Psoas muscle (tissue), 8 donors: ENCODE measurements at places on chromosomes 4 and X. TPM values are rescaled to one million over a fixed set of nuclear protein-coding genes. Genes with fewer than 3 reads are reported as not detected.

DNA sequence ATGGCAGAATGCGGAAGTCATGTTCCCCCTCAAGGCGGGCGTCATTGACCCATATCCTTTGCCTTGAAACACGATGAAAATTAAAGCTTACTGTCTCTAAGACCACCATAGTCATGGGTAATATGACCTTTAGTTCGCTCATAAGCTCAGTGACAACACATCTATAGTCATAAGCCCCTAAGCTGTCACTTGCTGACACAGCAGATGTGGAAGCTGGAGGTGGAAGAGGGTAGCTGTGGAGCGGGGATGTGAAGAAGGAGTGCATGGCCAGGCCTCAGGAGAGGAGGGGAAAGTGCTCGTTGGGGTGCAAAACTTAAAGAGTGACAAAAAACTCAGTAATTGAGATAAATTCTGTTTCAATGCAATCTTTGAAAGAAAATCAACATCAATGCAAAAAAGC, 134.0 kb upstream of the PDLIM3 start:
- DNase-seq, result no peak

IL21 gene
- not detected for total RNA-seq

SYTL5 gene
- total RNA-seq, result not detected

DNA sequence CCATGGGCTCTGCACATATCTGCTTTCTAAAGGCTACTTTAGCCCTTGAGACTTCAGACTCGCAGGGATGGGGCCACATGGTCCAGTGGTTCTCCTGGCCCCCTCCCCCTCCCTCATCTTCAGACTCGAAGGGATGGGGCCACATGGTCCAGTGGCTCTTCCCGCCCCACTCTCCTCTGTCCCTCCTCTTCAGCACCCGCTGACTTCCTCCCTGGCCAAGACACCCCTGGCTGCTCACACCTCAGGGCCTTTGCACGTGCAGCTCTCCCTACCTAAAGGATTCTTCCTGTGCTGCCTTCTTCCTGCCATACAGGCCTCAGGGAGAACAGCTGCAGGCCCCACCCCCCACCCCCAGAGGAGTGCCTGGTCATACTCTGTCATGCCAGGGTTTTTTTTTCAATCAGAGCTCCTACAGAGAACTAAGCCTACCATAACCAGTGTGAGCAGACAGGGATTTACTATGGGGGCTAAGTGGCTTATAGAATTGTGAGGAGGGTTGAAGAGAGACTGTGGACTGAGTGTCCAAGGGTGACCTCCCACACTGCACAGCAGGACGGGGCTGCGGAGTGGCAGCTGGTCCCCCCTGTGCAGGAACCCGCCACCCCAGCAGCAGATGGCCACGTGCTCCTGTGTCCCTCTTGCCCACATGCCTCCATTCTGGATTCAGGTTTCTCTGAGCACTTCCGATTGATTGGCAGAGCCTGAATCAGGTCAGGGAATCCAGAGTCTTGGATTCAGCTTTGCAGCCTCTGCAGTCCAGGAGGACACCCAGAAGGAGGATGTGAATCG, 6.1 kb upstream of the SPON2 start:
- DNase-seq, result no peak

- no peak for DNase-seq
Measured at GRCh38 chr4:7310451-7310850, 118.1 kb downstream of the SORCS2 start.

GRCh38 chrX:87265518-87265917, 252.1 kb upstream of the KLHL4 start:
- DNase-seq, result no peak

GRCh38 chrX:71622576-71623450, 4.5 kb upstream of the CXCR3 start:
- DNase-seq, result peak; percentile 81

- DNase-seq, result no peak
Measured at GRCh38 chrX:118025226-118025625, 91.4 kb downstream of the KLHL13 start.

DNA sequence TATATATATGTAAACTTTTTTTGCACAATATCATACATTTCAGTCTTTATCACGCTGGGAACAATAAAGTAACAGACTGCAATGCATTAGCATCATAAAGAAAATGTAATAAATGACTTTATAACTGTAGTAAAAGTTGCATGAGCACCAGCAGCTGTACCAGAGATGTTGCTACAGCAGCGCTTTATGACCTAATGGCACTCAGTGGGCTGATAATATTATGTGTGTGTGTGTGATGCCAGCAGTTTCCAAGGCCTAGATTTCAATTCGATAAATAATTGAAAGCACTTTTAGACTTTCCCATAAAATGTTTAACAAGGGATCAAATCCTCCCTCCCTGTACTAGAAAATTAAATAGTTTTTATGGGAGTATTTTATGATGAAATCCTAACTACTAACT, 367.6 kb upstream of the AGA start:
- no peak for DNase-seq

GRCh38 chrX:153608376-153608775, 9.4 kb upstream of the CCNQ start:
- no peak for DNase-seq

RAP2C gene
- 25.7 TPM for total RNA-seq

DNA sequence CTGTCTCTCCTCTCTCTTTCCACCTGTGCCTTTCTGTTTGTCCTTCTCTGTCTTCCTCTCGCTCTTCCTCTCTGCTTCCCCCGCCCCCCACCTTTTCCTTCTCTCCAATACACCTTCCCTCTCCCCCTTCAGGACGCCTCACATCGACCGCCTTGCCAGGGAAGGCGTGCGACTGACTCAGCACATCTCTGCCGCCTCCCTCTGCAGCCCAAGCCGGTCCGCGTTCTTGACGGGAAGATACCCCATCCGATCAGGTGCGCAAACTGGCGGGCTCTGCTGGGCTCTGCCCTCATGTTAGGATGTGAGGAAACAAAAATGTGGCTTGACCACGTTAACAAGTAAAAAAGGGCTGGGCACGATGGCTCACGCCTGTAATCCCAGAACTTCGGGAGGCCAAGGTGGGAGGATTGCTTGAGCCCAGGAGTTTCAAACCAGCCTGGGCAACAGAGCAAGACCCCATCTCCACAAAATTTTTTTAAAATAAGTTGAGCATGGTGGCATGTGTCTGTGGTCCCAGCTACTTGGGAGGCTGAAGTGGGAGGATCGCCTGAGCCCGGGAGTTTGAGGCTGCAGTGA, 35.2 kb downstream of the ARSF start:
- no peak for DNase-seq

DNA sequence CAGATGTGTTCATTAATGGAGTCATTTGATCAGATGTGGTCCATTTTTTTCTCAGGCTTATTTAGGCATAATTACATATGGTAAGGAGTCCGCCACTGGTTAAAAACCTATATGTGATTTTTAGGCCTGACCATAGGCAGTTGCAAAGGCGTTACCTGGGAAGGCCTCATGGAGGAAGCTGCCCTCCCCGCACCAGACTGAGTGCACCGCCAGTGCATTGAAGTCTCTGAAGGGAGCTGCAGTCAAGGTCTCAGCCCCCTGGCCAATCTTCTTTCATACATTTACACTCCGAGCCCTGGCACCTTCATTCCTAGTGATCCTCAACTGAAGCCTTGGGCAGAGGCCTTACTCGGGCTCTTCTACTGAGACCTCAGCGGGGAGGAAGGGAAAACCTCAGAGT, 898.2 kb upstream of the AGA start:
- no peak for DNase-seq

DNA sequence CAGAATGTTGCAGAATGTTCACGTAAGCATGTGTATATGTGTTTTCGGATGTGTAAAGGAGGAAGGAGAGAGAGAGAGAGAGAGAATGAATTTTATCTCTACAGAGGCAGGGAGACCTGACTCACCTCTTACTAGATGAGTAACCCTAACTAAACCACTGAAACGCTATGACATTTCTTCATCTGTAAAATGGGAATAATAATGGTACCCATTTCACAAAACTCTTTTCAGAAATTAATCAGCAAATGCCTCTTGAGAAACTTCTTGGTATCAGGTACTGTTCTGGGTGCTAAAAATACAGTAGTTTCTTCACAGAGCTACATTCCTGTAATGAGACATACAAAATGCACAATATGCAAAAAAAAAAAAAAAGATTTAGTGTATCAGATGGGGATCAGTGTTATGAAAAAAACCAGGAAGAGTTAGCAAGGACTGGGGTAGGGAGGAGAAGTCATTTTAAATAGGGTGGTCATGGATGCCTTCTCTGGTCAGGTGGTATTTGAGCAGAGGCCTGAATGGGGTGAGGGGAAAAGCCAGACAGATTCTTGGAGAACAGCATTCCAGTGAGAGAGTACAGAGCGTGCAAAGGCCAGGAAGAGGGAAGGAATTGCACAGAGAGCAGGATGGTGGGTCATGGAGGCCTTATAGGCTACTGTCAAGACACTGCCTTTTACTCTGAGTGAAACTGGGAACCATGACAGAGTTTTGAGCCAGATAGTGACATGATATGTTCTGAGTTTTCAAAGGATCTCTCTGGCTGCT, 84.9 kb upstream of the SPANXB1 start:
- DNase-seq, result no peak

DNA sequence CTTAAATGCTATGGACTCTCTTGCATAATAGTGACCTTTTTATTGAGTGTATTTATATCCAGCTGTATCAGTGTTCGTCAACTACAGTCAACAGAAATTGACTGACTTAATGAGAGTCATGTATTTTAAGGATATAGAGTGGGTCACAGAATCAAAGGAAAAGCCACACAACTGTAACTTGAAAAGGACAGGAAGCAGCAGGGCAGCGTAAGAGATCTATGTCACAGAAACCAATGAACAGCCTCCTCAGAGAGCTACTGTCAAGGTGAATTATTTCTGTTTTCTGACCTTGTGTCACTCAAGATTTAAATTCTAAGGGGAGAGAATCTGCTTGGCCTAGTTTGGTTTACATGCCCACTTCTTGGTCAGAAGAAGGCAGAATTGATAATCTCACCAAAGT, 94.1 kb upstream of the FRAS1 start:
- no peak for DNase-seq

PTPN13 gene
- total RNA-seq, result 0.89 TPM

DNA sequence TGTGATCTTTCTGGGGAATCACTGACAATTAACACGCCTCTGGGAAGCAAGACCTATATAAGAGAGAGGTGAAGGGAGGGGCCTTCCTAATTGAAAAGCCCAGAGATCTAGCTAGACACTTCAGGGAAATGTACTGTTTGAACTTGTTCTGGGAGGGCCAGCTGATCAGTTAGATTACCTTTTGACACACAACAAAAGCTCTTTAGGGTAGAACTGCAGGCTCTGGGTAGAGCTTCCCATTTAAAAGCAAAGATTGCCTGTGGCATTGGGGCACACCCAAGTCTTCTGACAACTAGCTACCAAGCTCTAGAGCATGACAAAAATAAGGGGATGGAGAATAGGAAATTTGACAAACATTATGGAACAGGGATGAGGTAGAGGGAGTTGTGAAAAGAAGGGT, 26.3 kb downstream of the AREG start:
- no peak for DNase-seq

CXCL5 gene
- 0.52 TPM for total RNA-seq

ABCG2 gene
- total RNA-seq, result 0.19 TPM

DNA sequence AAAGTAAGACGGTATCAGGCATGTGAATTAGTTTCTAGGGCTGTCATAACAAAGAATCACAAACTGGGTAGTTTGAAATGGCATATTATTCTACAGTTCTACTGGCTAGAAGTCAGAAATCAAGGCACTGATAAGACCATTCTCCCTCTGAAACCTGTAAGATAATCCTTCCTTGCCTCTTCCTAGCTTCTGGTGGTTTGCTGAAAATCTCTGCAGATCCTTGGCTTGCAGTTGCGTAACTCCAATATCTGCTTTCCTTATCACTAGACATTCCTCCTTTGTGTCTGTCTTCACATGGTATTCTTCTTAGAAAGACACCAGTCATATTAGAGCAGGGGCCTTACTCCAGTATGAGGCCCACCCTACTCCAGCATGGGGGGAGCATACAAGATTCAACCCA, 19.6 kb upstream of the LCORL start:
- DNase-seq, result no peak

GRCh38 chr4:128861856-128862518, 52.5 kb downstream of the JADE1 start:
- DNase-seq, result no peak

DNA sequence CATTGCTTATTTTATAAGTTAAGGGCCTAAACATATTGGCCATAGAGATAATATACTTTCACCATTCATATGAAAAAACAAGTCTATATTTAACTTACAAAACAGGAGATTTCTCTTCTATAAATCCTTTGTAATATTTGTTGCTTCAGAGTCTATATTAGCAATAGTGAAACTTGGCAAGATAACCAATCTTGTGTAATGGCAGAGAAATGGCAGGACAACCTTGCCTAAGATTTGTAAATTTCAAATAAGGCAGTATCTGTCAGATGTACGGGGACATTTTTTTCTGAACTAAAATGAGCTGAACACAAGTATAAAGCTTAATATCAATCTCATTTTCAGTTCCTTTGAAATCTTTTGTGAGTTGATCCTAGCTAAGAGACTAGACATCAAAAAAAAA, 17.8 kb upstream of the CPEB2 start:
- no peak for DNase-seq

RFC1 gene
- total RNA-seq, result 15.8 TPM

GRCh38 chr4:4461850-4462249, 74.9 kb downstream of the NSG1 start:
- DNase-seq, result peak; percentile 20

GRCh38 chrX:66638591-66639500, at the start of gene EDA2R:
Gene EDA2R (minus strand): TSS chrX:66639078. CDS start chrX:66616020, 23,058 bp downstream.
- DNase-seq, result no peak

LRAT gene
- total RNA-seq, result not detected

NUP54 gene
- 14.1 TPM for total RNA-seq

DNA sequence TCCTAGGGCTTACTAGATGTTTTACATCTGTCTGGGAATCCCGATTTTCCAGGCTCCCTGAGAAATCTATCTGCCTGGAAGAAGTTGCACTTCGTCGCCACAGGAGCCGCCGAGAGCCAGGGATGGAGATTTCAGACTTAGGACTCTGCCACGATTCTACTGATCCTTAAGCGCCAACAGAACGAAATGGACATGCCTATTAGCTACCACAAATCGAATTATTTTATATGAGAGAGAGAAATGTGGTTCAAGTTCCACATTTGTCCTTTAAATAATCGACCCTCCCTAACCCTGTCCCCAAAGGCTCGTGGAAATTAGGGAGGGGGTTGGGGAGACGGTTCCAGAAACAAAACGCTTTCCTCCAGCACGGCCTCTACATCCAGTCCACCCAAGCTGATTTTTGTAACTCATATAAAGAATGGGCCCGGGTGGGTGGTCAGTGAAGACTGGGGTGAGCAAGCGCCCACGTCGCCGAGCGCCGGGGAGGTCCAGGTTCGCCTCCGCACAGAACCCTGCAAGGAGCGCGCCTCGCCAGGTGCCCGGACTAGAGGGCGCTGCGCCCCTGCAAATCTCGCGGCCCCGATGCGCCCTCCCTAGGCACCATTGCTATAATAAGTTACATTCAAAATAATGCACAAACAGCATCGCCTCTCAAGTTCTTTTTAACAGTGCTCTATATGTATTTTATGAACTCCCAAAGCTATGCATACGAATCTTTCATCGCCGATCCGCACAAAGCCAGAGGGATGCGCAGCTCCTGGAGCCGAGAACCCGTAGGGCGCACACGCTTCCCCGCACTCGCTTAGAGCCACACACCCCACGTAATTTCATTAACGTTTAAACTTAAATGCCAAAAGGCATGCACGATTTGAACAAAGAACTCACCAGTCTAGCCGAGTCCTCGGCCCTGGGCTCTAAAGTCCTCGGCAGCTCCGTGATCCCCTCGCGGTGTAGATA, 2.1 kb upstream of the FAT1 start:
- DNase-seq, result peak; percentile 72

GRCh38 chrX:37846558-37846933, 825 bp downstream of the DYNLT3 start:
- DNase-seq, result no peak

PDZD4 gene
- 2.1 TPM for total RNA-seq

KLHL5 gene
- total RNA-seq, result 11.3 TPM
